ENCODE measurements at places on chromosomes 1 and 21.

DNA sequence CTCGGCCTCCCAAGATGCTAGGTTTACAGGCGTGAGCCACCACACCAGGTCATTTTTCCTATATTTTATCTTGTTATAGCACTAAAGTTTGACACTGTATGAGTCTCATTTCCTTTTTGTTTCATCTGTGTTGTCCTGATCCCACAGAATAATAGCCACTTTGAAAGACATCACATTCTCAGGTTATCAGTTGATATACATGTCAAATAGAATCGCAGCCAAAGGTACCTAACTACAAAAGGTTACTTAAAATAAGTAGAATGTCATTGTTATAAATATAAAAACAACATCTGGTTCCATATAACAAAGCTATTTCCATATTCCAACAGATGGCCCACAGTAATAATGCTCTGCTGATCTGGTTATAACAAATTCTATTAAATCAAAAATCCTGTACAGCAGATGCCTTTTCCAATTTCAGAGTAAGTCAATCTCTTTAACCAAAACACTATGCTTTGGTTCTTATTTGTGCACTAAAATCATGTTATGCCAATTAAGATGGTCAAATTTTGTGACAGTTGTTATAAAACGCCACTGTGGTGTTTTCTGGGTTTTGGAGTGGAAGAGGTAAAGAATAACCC, 6.0 kb downstream of the FOXJ3 start:
- no peak for DNase-seq

DNA sequence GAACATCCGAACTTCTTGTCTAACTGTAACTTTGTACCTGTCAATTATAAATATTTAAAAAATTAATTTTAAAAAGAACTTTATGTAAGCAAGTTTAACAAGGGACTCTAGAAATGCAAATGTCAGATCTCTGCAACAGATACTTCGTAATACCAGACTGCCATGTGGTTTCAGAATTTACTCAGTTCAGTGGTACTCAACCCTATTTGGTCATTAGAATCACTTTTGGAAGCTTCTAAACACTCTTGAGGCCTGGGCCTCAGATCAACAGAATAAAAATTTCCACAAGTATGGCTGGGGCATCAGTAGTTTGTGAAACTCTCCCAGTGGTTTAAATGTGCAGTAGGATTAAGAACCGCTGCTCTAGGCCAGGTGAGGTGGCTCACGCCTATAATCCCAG, 139.5 kb upstream of the SMYD2 start:
- DNase-seq: no peak

DNA sequence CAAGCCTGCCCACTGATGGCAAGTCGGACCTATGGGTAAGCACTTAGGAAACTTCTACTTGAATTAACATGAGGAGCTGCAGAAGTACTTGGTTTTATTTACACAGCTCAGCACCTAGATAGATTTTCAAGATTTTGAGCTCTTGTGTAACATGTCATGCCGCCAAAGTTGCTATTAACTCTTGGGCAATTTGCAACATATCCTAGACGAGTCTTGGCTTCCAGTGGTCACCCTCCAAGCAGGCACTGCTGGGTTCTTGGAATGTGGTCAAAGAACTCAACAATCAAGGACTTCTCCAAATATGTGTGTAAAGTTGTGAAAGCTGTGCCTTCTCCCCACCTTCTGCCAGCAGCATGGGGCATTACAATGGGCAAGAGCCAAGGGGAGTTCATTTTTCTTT, 17.8 kb upstream of the GUCA2B start:
- DNase-seq: no peak

DNA sequence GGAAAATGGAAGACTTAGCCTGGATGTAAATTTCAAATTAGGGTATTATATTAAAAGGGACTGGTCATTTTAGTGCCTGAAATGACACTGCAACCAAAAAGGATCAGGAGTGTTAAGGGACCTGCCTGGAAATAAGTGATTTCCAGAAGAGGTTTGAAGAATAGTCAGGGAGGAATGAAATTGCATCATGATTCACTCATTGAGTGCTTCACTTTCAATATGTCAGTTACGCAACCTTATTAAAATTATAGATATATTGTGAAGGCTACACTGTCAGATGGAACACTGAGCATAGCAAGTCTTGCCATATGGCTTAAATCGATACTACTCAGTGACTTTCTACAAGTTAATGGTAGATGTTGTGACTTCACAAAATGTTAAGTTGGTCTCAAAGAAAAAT, 275.2 kb upstream of the DPYD start:
- no peak for DNase-seq

GRCh38 chr1:205775015-205775716, at the start of gene RAB29:
TSS of gene RAB29 (minus strand) at chr1:205775482. CDS start at chr1:205774956, 526 bp downstream.
- peak; percentile 85 for DNase-seq

Data from GM06990 (cell line).